A549 treated with Hydrocortisone at 1 μM for 4 hours (cell line): ENCODE measurements at places on chromosomes 7 and 10. TPM values are rescaled to one million over a fixed set of nuclear protein-coding genes. Genes with fewer than 3 reads are reported as not detected.

The SLC18A3 gene
- 0.03 TPM in 1 of 5 replicates, not detected in the others for total RNA-seq

The GOLGA7B gene
- 3.3 to 3.8 TPM (median 3.5 TPM) in 5 replicates for total RNA-seq

The HYCC1 gene
- 15.0 to 26.0 TPM (median 19.1 TPM) in 5 replicates for total RNA-seq

The CAV2 gene
- total RNA-seq = 153 to 198 TPM (median 178 TPM) in 5 replicates

The CCL24 gene
- total RNA-seq = not detected in 5 replicates
